ENCODE measurements at places on chromosomes 2 and 18.

DNA sequence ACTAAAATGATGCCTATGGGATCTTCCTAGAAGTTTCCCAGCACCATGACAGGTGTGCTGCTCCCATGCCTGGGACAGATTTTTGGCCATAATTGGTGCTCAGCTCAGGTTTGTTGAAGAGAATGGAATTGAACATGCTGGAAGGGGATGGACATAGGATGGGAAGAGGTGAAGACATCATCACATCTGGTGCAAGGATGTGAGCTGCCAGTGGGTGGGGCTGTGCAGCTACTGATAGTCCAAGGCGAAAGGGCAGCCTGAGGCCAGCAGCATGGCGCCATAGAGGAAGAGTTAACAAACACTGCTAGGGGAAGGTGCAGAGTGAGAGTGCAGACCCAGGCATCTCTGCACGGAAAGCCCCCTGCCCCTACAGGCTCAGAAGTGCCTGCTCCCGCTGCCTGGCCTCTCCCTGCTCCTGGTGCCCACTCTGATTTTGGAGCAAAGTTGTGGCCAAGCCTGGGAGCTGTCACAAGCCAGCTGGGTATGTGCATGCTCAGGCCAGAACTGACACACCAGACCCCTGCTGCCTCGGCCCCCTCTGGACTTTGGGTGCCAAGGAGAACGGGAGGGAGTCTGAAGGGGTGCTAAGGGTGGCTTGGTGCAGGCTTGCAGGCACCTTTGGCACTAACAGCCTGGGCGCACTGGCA, 178.6 kb downstream of the ZBTB7C start:
- DNase-seq = no peak

GRCh38 chr2:26530696-26531095, 52.8 kb upstream of the OTOF start:
- DNase-seq = no peak

DNA sequence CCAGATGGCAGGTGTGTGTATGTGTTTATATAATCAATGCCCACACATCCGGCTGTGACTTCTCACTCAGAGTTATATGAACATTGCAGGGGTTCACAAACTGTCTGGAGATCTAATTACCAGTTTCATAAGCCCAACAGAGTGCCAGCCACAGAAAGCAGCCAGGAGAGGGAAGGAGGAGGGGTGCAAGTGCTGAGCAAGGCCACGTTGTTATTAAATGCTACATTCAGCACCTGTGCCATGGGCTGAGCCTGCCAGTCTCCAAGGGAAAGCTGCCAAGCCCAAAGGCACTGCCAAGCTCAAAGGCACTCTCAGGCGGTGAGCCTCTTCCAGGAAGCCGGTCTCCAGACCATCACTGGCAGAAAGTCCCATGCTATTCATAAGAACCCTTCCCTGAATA, 17.4 kb downstream of the XDH start:
- DNase-seq = no peak

DNA sequence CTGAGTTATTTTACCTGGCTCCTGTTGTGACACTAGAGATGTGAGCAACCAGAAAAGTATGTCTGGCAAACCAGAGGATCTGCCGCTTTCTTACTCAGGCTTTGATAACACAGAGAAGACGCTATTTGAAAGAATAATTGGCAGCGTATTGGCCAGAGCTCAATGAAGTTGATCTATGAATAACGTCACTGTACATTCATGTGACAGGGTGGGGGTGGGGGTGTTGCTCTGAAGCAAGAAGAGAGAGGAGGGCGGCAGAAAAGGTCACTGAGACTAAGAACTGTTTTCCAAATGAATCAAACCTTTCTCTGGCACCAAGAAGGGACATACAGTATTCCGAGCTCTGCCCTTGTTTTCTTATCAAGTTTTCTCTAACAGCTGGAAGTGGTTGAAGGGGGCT, 1.7 kb upstream of the ONECUT2 start:
- no peak for DNase-seq

DNA sequence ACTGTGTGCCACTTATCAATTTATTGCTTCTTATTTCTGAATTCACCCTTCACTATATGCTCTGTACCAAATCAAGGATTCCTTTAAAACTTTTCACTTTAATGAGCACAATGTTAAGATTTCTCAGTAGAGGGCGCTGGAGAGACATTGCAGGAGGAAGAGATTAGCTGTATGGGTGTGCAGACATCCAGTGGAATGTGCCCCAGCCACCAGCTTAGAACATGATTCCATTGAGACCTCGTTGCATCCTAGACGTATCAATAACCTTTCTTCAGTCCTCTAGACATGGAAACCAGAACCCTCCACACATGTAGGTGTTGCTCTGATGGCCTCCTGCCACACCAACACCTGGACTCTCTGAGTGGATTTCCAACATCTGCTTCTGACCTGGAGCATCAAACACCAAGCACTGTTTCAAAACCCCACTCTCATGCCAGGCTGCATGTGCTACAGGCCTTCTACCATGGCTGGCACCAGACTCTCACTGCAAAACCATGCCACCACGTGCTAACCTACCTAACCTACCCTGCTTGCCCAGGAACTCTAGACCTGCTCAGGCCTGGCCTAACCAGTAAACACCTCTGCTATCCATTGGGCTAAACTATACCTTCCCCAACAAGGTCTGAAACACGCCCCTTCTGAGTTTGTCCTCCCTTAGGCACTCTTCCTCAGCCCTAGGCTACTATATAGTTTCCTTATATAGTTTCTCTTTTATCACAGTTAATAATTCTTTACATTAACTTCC, 633.2 kb upstream of the PKDCC start:
- DNase-seq = no peak

- DNase-seq = no peak
These were observed 656.4 kb downstream of the MBD2 start for GRCh38 chr18:53567929-53568574.

- DNase-seq = no peak
These were observed 9.7 kb downstream of the GREB1 start for GRCh38 chr2:11543337-11544216.

GRCh38 chr2:120133572-120134244, 89.5 kb downstream of the TMEM185B start:
- no peak for DNase-seq

DNA sequence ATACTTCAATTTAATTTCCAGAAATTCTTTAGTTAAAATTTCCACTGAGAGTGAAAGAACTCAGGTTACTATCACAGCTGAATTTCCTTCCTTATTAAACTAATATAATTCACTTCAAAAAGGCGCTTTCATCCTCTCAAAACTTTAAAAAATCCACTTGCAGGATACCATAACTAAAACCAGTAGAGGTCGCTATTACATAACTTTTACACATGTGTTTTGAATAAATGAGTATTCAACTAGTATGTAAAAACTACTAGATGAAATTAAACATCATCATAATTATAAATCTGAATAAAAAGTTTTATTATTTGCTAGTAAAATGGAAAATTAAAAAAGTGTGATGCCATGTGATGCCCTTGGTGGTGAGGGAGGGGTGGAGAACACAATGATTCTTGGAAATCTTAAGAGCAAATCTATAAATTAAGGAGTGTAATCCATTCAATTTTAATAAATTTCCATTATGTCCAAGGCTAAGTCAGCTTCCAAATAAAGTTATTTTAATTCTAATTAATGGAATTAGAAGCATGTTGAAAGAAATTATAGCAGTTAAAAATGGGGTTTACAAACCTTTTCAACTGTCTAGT, 61.4 kb downstream of the SOS1 start:
- DNase-seq = no peak

GRCh38 chr2:143146366-143146765, 17.1 kb downstream of the ARHGAP15 start:
- no peak for DNase-seq

DNA sequence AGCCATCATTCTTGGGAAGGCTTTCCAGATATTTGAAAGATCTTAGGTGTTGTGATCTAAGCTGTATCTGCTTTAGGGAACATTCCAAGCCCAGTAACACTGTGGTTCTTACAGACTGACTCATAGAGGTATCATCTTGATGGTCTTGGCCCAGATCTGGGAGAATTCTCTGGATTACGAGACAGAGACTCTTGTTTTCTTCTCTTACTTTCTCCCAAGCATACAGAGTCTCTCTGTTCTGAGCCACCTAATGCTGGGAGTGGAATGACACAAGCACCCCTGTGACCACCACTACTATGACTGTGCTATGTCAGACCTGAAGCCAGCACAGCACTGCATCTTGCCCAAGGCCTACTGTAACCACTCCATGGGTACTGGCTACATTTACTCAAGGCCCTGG, 81.0 kb upstream of the EPAS1 start:
- DNase-seq = no peak

- DNase-seq = no peak
These were observed 57.2 kb downstream of the TMEM18 start for GRCh38 chr2:620004-620403.

- DNase-seq = no peak
These were observed 90.3 kb downstream of the MAPRE2 start for GRCh38 chr18:35131387-35132020.

GRCh38 chr2:98895901-98896300, 40.1 kb downstream of the CRACDL start:
- no peak for DNase-seq

DNA sequence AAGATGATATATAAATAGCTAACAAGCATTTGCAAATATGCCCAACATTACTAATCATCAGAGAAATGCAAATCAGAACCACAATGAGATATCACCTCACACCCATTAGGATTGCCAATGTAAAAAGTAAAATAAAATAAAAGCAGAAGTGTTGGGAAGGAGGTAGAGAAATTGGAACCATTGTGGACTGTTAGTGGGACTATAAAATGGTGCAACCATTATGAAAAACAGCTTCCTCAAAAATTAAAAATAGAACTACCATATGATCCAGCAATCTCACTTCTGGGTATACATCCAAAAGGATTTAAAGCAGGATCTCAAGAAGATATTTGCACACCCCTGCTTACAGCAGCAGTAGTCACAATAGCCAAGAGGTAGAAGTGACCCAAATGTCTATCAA, 99.8 kb upstream of the DAPL1 start:
- DNase-seq = no peak

GRCh38 chr2:71498261-71498701, 44.9 kb downstream of the DYSF start:
- no peak for DNase-seq

- no peak for DNase-seq
These were observed 8.5 kb downstream of the PDK1 start for GRCh38 chr2:172564376-172564775.

- no peak for DNase-seq
These were observed 177.8 kb downstream of the SOX11 start for GRCh38 chr2:5869936-5870335.

DNA sequence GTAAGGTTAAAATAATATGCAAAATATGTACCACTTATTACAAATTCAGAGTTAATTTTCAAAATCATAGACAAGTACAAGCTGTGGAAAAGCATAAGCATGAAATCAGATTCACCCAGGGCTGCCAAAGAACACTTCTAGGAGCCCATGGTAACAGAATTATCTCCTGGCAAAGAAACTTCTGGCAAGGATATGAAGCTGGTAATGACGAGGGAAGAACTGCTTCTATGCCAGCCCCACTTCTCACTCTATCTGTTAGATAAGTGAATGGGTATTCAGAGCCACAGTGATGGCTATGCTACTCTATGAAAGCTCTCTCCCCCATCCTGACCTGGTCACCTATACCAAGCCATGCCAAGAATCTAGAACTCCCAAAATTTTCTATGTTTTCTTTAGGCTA, 36.9 kb upstream of the PDE1A start:
- no peak for DNase-seq

- no peak for DNase-seq
These were observed 85.5 kb upstream of the RND3 start for GRCh38 chr2:150572961-150573395.

DNA sequence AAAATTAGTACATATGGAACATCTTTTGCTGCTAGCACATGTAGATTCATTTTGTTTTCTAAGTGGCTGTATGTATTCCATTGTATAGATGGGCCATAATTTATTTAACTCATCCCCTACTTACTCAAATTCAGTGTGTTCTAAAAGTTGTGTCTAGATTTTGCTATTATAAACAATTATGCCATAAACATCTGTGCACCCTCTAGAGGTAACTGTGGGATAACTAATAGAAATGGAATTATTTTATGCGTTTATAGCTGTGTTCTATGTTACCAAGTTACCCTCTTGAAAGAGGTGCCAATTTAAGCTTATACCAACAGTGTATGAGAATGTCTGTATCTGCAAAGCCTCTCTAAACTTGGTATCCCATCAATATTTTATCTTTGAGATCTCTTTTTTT, 100.4 kb downstream of the MMADHC start:
- no peak for DNase-seq

- no peak for DNase-seq
These were observed 647 bp downstream of the CCDC121 start for GRCh38 chr2:27627963-27628766.

- DNase-seq = no peak
These were observed 218.9 kb upstream of the ARL4C start for GRCh38 chr2:234715671-234716250.
